Hematopoietic multipotent progenitor cell treated with erythropoietin and hydrocortisone succinate and interleukin-3 and kit ligand, for 4 days (in vitro differentiated cells): ENCODE measurements at places on chromosomes 5 and 9.

DNA sequence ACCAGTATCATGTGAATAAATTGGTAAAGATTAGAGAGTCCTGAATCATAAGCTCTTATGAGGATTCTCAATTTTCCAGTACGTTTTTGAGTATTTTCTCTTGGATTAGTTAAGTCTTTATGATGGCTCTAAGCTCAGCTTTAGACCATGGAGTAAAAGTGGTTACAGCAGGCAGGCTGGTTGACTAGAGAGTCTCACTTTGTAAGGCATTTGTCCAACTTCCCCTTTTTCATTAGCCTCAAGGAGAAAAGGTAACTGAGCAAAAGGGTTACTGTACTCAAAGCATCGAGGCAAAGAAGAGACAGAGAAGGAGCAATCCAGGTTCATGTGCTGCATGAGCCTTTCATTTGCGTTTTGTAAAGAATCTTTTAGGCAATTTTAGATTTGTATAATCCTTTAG lies 8.5 kb downstream of the NOP16 start:
- DNase-seq = peak; percentile 69

DNA sequence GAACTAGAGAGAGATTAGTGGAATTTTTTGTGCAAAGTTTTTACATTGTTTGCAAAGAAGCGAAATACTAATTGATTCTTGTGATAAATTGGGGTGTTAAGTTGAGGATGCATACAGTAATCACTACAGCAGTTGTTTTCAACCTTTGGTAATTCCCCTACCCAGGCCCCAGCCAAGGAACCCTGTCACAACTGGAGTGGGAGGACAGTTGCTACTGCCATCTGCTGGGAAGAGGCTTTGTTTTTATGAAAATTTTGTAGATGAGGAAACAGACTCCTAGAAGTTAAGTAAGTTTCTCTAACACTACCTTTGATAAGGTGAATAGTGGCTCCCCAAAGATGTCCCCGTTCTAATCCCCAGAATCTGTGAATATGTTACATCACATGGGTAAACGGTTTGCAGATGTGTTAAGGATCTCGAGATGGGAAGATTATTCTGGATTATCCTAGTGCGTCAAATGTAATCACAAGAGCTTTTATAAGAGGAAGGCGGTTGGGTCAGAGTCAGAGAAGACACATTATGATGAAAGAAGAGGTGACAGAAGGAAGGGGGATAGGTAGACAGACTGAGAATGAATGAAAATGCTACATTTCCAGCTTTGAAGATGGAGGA lies 34.0 kb upstream of the PPP1R2B start:
- DNase-seq = peak; percentile 37

GRCh38 chr9:12753931-12754330 lies 20.9 kb upstream of the LURAP1L start:
- no peak for DNase-seq

GRCh38 chr5:175617447-175617846 lies 40.4 kb upstream of the HRH2 start:
- peak; percentile 30 for DNase-seq

- no peak for DNase-seq
Measured at GRCh38 chr9:38405785-38406184, 13.3 kb downstream of the ALDH1B1 start.

GRCh38 chr9:111910428-111910827 lies 13.8 kb downstream of the UGCG start:
- no peak for DNase-seq

DNA sequence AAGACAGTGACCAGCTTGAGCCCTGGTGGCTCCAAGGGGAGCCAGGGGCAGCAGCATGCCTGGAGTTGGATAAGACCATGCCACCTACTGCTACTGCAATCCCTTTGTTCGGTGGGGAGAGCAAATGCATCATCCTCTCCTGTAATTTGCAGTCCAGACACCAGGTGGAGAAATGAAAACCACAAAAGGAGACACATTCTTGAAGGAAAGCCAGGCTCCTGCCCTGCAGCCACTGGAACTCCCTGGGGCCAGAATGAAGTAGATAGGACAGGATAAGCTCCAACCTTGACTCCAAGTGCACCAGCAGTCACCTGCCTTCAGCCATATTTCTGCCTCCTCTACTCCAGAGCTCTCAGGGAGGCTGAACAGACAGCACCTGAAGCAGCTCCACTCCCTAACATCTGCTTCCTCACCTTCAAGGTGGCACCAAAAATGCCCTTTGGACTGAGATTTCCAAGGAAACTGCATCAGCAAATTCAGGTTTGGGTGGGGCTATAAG lies 65.1 kb upstream of the IQGAP2 start:
- DNase-seq = peak; percentile 87

DNA sequence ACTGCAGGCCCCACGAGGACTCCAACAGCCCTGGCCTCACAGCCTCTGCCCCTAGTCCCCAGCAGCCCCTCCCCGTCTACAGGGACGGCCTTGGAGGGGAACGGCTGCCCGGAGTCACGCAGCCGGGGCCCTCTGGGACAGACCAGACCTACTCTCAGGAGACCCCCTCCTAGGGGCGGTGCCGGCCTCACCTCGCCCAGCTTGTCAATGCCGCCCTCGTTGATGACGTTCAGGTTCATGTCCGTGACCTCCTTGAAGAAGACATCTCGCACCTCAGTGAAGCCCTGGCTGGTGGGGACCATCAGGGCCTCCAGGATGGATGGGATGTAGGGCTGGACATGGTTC lies 58.6 kb downstream of the LRSAM1 start:
- no peak for DNase-seq

DNA sequence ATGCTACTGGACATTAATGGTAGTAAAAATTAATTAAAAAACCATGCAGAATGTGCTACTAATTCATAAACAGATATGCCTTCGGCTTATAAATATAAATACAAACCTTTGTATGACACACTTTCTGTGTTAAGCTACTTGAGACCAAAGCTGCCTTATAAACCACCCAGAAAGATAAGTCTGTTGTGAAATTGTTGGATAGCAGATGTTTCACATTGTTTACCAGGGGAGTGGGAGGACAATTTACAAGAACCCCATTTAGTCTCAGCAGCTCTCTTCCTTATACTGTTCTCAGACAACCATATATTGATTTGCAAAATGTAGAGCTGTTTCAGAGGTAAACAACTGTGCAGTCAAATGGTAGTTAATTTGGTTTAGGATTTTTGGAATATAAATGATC lies 524.4 kb downstream of the PRR16 start:
- DNase-seq = peak; percentile 8

DNA sequence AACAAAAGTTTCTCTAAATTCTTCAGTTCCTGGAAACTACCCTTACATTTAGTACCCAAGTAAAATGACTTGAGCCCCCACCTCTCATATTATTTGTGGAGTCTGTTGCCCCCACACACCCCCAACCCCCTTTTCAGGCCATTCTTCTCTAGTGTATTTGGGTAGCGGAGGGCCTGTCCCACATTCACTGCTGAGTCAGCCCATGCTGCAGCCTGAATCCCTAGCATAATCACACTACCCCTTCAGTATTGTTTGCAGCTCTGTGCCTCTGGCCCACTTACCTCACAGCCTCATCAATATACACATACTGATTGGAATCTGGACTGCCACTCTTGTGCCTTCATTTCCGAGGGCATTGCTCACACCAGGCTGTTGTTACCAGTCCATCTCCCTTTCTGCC lies 26.8 kb downstream of the RGS7BP start:
- DNase-seq = no peak

DNA sequence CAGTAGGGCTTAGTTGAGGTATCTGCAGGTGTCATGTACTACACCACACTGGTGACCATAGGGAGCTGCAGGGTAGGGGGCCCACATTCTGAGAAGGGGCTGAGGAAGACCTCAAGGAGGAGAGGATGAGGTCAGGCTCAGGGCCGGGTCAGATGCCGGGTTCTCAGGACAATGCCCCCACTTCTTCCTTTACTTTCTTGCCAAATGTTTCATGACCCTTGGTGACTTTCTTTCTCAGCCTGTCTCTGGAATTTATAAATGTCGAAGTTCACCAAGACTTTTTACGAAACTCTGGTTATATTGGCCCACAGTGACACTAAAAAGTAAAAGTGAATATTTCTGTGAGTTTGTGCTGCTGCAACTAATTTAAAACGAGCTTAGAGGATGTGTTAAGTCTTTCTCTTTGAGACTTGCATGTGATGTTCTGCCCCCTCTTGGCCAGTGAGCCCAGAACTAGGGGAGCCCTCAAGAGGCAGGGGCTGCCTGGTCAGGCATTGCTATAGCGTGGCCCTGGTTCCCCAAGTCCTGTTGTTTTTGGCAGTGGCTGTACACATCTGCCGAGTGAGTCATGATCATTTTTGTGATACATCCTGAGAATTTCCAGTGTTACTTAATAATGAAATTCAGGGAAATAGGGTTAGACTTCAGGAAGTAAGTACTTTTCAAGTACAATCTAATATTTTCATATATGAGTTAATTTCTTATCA lies 11.2 kb downstream of the ACO1 start:
- peak; percentile 8 for DNase-seq

DNA sequence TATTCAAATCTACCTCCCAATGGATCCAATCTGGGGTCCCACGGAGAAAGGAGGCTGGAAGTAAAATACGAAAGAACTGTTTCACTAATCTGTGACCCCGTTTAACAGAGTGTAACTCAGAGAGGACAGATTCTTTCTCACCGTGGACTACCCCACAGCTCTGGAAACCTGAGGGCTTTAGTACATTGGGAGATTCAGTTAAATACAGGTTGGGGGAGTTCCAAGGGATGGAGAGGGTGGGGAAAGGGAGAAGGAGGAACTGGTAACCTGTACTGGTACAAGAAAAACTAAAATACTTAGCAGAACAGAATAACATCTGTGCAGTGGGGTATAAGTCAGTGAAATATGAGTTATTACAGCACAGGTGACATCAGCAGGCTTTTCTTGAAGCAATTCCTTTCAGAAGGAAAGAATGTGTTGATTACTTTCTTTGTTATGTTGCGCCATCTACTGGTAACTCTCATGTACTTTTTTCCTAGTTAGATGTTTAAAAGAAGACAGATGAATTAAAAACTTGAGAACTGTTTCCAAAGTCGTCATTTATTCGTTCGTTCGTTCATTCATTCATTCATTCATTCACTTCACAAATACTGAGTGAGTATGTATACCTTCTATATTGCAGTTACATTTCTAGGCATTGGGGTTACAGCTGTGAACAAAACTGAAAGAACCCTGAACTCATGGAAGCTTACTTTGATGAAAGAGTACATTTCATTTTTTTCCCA lies 30.0 kb upstream of the STOM start:
- DNase-seq = peak; percentile 91

GRCh38 chr9:2276296-2276695 lies 261.1 kb downstream of the SMARCA2 start:
- no peak for DNase-seq

GRCh38 chr5:39513236-39513635 lies 88.5 kb upstream of the DAB2 start:
- no peak for DNase-seq

DNA sequence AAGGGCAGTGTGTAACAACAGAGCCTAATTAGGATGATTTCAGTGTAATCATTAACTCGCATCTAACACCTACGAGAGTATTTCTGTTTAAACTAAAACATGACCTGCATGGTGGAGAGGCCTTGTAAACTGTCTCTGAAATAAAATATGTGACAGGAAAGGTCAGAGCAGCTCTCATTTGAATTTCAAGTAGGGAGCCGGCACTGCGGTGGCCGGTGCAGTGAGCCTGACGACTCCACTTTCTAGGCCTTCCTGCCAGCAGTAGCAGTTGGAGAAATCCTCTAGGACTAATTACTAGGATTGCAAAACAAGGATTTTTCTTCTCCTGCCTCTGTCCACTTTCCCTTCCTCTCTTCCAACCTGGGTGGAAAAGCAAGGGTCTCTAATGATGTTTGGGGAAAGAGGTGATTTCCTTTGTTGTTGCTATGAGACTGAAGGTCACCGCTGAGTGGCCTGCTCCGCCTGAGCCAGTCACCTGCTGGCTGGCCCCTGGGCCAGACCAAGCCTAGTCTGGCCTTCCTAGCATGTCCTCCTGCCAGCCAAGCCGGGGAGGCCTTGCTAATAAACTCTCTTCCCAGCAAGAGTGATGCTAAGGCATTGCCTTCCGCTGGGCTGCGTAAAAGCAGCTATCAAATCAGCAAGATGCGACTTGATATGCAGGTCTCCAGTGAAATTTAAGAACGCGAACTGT lies 245.7 kb downstream of the PSAT1 start:
- no peak for DNase-seq

DNA sequence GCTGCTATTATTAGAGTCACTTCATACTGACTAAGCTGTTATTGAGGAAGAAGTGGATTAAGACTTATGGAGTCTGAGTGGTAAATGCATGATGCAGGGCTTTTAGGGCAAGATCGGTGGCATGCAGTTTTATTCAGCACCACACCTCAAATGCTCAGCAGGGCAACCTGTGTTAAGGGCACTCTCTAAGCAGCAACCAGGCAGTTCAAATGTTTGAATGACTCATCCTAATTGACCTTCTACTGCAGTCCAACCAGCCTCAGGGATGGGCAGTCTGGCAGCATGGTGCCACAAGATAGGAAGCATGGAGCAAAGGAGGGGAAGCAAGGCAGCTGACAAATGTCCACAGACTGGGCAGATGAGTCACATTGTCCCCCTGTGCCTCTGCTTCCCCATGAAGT lies 80.2 kb upstream of the MIER3 start:
- DNase-seq = peak; percentile 34

DNA sequence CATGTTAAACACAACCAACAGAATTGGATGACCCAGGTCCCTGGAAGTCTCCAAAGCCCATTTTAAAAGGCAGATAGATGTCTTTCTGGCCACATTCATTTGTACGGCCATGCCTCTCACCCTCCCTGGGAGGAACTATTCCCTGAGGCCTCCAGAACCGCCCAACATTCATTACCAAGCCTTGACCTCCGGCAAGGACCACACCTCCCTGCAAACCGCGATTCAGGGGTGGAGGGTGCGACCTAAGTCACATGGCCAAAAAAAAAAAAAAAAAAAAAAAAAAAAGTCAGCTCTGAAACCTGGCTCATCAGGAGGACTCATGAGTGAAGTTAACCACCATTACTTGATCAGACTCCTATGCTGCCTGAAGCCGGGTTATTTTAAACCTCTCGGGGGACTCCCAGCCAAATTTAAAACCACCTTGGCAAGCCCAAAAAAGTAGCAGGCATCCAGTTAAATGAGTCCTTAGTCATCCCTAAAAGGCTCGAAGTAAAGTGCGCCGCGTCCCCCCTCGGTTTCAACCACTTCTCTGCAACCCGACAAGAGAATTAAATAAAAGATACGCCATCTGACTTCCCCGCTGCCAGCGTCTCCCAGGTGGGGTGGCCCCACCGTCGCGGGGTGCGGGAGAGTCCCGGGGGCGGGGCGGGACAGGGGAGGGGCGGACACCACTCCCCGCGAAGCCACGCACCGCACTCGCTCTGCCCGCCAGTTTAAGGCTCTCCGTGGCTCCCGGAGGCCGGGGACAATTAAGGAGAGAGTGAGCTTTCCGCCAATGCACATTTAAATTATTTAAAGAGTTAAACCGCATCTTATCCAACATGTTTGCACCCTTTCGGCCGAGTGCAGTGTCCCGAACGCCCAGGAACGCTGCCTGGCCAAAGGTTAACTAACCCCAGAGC lies 2.3 kb downstream of the KLF9 start:
- peak; percentile 96 for DNase-seq

GRCh38 chr5:118366429-118366828 lies 621.9 kb downstream of the DTWD2 start:
- DNase-seq = no peak
